Sigmoid colon (tissue), 7 donors: ENCODE measurements at places on chromosomes 1 and 21.

DNA sequence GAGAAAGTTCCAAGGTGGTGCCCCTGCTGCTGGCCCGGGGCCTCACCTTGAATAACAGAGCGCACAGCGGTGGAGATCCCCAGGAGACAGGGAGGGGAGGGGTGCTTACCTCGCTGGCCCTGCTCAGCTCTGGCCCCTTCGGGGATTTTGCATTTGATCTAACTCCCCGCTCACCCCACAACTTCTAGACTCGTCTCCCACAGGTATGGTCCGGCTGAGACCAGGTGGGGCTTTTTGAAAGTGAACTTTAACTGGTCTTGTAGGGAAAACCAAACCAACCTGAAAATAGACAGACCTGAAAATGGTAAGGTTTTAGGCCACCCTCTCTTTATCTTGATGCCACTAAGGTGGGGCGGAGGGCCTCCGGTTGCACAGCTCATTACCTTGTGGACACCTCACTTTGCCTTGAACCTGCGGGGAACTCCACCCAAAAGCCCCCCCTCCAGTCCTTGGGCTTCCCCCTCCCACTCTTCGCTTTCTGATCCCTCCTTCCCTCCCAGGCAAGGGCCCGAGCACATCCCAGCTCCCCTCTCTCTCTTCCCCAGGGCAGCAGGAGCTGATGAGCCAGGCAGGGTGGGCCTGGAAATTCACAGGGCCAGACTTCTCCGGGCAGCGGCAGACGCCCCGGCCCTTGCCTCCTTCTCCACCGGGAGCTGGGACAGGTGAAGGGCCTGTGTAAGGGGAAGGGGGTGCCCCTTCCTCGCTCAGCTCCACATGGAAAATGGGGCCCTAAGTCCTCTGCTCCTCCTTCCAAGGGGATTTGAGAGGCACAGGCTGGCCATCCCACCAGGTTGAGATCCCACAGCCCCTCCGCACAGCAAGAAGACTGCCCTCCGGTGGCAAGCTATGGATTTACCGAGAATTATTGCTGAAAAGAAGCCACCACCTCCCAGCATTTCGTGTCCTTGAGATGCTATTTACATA is 16.1 kb downstream of the TNFRSF8 start:
- no peak for DNase-seq

DNA sequence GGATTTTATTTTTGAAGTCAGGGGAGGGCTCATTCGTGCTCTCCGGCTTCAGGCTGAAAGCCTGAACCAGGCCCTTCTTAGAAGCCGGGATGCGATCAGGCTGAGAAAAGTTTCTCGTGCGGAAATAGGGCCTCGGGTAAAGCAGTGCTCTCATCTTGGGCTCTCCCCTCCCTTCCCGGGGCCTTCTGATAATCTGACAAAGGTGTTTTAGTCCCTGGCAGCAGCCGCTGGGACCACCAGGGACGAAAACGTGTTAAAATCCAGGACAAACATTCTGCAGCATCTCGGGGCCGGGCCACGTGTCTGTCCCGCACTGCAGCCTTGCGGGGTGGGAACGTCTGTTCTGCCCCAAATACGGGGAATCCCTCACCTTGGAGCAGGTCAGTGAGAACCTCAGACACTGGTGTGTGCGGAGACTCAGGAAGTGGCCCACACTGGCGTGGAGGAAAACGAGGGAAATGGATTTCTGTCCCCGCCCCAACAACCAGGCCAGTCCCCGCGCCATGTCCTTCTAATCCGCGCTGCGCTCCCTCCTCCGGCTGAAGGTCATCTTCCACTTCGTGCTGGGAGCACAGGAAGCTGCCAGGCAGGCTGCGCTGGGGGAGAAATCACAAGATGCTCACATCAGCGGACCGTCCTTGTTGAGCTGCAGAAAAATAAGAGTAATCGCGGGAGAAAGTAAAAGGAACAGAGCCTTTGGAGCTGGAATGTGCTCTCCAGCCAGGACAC is 16.6 kb upstream of the AJAP1 start:
- DNase-seq, result no peak

DNA sequence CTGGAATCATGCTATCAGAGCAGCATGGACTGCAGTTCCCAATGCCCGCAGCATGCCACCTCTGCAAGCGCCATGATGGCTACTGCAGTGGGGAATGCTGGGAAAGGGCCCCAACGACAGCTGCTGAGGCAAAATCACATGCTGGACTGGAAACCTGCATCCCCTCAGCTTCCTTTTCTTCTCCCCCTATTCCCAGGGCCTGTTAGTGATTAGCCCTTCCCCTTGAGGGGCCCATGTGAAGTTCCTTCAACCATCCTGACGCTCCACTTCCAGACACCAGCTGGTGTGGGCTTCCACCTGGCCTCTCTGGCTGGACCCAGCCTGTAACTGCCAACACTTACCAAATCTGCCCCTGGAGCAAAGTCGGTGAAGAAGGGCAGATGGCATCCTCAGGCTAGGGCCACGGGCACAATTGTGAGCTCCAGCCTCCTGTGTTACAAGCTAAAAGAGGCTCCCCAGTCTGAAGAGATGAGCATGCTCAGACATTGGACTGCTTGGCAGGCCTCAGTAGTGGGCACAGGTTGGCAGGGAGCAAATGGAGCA is 22.1 kb upstream of the SDC3 start:
- no peak for DNase-seq

- no peak for DNase-seq
These were observed 5.0 kb upstream of the CDC14A start for GRCh38 chr1:100347009-100347966.

DNA sequence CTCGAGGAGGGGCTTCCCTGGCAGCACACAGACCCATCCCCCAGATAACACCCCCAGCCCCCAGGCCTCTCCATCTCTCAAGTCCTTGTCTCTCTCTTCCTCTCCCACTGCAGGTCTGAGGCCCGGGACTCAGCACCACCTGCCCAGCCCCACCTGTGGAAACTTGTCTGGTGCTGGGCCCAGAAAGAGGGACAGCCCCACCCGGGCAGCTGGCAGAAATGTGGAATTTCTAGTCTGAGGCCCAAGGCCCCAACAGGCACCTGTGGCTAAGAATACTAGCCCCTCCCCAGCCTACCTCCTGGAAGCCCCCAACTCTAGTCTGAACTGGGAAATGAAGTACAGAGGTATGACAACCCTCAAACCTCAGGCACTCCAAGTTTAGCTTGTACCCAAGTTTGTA is 15.4 kb downstream of the TTC39A start:
- DNase-seq, result no peak
